LoVo (cell line): ENCODE measurements at places on chromosomes 5 and 9.

GRCh38 chr9:69180670-69181069, 6.6 kb downstream of the TJP2 start:
- DNase-seq = peak; percentile 89

- DNase-seq = no peak
These were observed 232.6 kb downstream of the PRDM9 start for GRCh38 chr5:23740029-23740428.

GRCh38 chr5:116428966-116429365, 145.7 kb downstream of the SEMA6A start:
- no peak for DNase-seq

GRCh38 chr5:96896276-96896675, 20.0 kb downstream of the ERAP2 start:
- no peak for DNase-seq

DNA sequence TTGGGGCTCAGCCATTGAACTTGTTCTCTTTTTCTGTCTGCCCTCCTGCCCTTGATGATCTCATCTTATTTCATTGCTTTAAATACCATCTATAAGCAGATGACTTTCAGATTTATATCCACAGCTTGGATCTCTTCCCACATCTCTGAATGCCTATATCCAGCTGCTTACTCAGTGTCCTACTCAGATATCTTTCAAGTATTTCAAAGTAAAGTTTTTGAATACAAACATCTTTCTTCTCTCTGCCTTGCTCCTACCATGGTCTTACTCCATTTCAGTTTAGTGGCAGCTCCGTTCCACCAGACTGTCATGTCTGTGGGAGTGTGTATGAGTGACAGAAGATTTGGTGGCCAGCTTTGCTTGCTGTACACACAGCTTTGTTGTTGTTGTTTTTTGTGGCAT, 59.7 kb downstream of the ERBIN start:
- no peak for DNase-seq

GRCh38 chr9:104961238-104961637, 33.3 kb upstream of the ABCA1 start:
- peak; percentile 70 for DNase-seq

GRCh38 chr5:148733601-148734438, 79.5 kb upstream of the HTR4 start:
- DNase-seq = peak; percentile 86

- DNase-seq = no peak
These were observed 56.8 kb downstream of the LIX1 start for GRCh38 chr5:97085459-97086181.

- no peak for DNase-seq
These were observed 19.1 kb downstream of the AUH start for GRCh38 chr9:91342575-91342974.

- DNase-seq = peak; percentile 33
These were observed 115.4 kb downstream of the RGS3 start for GRCh38 chr9:113578882-113579282.

GRCh38 chr5:124905256-124906130, 159.1 kb upstream of the ZNF608 start:
- DNase-seq = no peak

- peak; percentile 60 for DNase-seq
These were observed 9.5 kb downstream of the SLC35A4 start for GRCh38 chr5:140574165-140574564.

DNA sequence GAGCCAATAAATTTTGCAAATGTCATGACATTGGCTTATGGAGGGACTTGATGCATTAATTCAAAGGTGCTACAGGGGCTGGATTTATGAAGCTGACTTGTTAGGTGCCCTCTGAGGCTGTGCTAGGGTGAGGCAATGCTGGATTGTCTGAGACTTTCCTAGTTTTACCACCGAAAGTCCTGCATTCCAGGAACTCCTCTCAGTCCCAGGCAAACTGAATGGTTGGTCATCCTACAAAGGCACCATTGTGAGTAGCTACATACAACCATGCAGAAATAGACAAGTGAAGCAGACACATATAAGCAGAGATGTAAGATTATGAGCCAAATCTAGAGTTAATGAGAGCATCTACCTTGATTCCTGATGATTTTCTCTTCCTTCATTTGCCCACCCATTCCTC, 95.3 kb downstream of the LIX1 start:
- DNase-seq = no peak

DNA sequence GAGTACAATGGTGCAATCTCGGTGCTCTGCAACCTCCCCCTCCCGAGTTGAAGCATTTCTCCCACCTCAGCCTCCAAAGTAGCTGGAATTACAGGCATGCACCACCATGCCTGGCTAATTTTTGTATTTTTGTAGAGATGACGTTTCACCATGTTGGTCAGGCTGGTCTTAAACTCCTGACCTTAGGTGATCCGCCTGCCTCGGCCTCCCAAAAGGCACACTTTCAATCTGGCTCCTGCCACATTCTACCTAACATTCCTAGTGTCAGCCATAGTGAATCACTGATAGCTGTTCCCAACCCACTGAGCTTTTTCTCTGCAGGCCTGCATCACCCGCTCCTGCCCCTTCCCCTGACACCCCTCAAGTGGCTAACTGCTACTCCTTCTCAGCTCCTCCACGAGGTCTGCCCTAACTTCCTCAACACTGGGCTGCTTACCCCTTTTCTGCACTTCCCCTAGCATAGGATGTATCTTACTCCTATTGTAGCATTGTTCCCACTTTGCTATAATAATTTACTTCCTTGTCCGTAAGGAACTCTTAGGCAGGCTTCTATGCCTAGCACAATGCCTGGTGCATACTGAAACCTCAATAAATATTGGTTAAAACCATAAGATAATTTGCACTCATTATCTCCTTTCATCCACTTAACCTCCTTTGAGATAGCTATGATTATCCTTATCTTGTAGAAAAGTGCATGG, 42.0 kb upstream of the LIFR start:
- DNase-seq = no peak

DNA sequence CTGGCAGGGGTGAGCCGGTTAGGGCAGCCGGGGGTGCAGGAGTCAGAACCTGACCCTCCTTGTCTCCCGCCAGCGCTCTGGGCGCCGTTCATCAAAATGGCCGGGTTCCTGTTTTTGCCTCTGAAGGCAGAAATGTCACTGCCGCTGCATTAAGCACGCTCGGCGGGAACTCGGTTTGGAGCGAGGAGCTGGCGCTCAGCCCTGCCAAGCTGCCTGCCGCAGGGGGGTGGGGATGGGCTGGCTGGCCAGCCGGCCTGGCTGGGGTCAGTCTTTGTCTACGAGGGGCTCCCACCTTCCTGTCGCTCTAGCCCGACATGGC, 63.7 kb downstream of the CXXC5 start:
- no peak for DNase-seq

DNA sequence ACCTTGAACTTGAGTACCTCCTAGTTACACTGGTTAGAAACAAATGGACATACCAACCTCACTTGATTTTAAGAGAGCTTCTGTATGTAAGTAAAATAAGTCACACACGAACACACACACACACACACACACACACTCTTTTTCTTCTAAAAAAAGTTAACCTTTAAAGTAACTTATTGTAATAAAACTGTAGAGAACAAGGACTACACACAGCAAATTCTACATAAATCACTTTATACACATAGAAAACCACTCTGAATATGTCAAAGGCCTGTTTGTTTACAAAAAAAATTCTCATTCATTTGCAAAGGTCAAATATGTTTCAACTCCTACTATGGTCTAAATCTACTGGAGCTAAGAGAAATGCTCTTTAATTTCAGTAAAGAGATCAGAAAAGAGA, 29.1 kb downstream of the GIN1 start:
- no peak for DNase-seq

- no peak for DNase-seq
These were observed 101.1 kb downstream of the TMEM174 start for GRCh38 chr5:73274121-73274520.

DNA sequence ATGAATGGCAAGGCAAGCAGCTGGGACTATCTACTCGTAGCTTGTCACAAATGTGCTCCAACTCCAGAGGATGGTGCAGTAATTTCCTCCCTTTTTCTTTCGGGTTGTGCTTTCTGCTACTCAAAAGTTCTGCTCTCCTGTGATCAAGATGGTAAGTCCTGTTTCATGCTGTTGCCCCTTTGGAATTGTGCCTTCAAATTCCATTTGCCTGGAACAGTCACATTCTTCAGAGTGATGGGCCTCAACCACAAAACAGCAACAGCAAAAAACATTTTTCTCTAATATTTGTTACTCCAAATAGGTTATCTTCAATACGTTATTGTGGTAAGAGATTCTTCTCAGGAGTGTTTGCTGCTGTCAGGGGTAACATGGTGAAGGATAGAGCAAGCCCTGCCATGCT, 209.3 kb downstream of the PALM2AKAP2 start:
- no peak for DNase-seq

GRCh38 chr5:17930346-17930745, 296.1 kb downstream of the TAF11L14 start:
- no peak for DNase-seq

DNA sequence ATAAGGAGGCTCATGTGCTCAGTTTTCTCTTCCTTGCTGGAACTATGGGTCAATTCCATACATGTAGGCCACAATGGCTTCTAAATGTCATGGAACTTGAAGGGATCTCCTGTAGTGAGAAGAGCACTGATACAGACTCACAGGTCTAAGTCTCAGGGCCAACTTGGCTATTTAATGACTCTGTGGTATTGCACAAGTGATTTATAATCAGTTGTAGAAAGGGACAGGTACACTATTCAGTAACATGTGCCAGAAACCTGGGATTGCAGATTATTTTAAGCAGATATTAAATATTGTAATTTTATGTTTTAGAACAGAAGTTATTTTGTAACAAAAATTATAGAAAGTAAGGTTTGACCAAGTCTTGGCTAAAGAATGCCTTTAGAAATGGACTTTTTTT, 241.5 kb upstream of the PIK3R1 start:
- no peak for DNase-seq

DNA sequence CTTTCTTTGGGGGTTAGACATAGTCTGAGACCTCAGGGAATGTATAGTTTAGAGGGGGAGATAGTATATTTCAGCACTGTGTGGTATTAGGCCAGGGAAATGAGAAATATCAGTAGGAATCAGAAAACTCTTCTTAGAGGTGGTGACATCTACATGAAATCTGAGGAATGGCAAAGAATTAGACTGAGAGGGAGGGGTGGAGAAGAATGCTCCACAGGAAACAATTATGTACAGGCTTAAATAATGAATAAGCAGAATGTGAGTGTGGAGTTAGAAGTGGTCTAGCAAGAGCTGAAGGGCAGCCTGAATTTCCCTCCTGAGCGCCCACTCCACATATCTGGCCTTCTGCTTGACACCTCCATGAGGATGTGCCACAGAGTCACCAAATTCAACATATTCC, 3.6 kb upstream of the MACIR start:
- DNase-seq = no peak

DNA sequence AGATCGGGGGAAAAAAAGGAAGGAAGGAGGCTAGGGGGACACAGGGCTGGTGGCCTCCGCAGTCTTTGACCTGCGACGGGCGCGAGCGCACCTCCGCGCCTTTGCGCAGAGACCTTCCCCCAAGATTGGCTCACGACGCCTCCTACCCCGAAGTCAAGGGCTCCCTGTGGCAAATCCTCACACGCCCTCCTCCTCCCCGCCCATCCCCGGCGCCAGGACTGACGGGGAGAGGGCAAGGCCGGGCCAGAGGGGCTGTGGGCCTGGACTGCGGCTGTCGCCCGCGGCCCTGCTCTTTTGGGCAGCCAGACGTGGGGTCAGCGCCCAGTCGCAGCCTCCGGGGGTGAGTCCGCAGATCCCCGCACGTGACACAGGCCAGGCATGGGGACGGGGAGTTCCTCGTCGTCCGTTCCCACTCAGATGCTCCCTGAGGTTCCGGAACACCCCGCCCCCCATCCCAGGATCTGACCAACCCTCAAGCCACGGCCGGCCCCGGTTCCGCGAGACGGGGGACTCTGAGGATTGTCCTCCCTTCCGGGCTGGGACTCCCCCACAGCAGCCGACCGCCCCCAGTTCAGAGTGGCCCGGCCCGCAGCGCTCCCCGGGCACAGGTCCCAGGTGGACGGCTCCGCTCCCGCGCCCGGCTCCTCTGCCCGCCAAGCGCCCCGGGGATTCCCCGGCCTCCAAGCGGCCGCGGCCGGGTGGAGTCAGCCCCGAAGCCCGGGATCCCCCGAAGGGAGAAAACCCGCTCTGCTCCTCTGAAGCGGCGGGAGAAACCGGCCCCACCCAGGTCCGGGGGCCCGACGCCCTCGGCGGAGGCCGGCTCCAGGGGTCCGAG, 543 bp upstream of the ANKRD33B start:
- DNase-seq = peak; percentile 34

GRCh38 chr5:93039888-93040287, 541.1 kb downstream of the NR2F1-AS1 start:
- DNase-seq = no peak

DNA sequence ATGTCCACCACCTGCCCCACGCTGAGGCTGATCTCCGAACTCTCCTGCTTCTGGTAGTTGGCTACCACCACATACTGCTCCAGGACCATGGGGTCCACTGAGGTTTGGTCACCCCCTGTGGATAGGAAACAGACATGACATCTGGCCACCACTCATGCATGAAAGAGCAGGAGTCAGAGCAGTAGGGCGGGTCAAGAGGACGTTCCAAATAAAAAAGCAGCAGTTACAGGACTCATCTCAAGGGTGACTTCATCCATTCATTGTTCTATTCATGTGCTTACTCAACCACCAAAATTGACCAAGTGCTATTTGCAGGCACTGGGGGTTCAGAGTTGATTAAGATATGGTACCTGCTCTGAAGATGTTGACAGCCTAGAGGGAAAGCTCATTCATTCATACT, 79.2 kb upstream of the UBTD2 start:
- no peak for DNase-seq

DNA sequence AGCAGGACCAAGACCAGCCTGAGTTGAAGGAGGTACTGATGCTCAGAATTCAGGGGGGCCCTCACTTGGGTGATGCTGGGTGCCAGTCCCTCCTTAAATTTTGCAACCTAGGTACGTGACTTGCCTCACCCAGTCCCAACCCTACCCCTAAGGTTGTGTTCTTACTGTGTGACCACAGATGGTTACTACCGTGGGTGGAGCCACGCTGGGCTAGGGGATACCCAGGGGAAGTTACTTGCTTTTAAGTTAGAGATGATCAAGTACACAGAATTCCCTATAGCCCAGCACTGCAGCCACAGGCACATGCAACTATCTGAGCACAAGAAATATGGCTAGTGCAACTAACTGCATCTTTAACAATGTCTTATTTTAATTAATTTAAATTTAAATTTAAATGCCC, 32.9 kb downstream of the NXNL2 start:
- DNase-seq = no peak

- no peak for DNase-seq
These were observed 147.1 kb upstream of the PPP1R26 start for GRCh38 chr9:135332516-135332915.

DNA sequence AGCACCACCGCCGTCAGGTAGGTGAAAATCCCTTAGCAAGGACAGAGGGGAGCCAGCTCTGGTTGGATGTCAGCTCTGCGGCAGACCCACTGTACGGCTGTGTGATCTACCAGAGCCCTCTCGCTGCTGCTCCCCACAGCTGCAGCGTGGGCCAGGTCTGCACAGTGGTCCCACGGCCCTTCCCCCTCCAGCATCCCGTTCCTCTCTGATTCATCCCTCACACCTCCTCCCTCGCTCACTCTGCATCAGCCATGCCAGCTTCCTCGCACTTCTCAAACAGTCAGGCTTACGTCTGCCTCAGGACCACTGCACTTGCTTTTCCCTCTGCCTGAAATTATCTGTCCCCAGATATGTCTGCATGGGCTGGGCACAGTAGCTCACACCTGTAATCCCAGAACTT, 26.6 kb upstream of the CFAP157 start:
- no peak for DNase-seq
